H4 (cell line): ENCODE measurements at places on chromosomes 1 and 21.

DNA sequence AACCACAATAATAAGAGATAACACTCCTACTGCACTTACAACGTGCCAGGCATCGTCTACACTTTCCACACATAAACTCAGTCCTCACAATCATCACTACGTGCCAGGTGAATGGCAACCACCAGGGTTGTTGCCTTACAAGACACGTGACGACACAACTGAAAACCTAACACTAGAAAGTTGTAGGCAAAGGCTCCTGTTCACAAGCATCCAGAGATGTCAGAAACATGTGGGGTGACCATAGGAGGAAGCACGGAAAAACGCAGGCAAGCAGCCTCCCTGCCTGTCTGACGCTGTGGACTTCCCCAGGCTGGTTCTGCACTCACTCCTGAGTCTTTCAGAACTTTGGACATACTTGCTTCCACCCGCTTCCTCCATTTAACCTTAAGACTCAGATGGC is 7.0 kb downstream of the CAPZB start:
- DNase-seq: no peak

- DNase-seq: no peak
Measured at GRCh38 chr1:5904551-5904950, 87.7 kb downstream of the NPHP4 start.

DNA sequence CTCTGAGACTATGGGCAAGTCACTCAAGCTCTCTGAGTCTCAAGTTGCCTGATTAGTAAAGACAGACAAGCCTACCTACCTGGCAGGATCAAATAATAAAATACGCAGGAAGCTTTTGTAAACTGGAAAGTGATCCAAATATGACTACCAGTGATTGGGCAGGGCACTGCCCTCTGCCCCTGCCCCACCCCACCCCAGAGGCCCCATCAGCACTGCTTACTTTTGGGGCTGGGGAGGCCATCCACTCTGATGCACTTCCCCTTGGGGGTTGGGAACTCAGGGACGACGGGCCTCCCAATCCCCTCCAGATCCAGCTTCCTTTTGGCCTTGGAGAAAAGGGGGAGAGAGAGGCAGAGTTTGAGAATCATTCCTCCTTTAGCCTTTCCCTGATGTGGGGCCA is 6.9 kb downstream of the E2F2 start:
- no peak for DNase-seq

- DNase-seq: no peak
Measured at GRCh38 chr1:205689479-205689878, 9.2 kb upstream of the SLC45A3 start.

DNA sequence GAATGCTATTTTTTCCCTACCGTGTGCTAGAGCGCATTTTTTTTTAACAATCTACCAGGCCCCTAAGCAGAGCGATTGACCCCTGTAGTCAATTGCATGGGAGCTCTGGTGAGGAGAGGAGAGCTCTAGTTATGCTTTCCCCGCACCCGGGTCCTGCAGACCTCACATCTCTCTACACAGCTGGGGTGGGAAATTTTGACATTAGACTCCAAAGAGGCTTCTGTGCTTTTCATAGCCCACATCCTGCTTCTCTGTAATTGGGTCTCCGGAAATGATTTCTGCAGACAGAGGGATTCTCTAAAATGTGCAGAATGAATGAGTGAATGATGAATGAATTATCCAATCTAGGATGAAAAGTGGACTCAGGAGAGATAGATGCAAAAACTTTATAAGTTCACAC is 41.5 kb upstream of the DUSP10 start:
- DNase-seq: no peak

GRCh38 chr1:43241413-43241836 is 28.4 kb upstream of the TMEM125 start:
- peak; percentile 48 for DNase-seq

DNA sequence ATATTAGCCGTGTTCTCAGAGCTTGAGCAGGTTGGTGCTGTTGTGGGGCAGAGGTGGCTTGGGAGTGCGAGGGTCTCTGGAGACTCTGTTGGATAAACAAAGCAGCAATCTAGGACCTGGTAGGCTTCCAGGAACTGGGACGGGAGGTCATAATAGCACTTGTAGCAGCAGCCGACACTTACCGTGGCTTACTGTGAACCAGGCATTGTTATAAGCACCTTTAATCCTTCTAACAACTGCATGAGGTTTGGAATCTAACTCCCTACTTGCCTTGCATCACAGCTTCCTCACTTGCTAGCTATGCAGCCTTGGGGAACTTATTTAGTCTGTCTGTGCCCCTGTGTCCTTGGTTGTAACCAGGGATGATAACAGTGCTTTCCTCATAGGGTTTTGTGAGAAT is 94.9 kb downstream of the NAV1 start:
- DNase-seq: no peak

- DNase-seq: no peak
Measured at GRCh38 chr1:223617323-223618070, 48.0 kb downstream of the CAPN8 start.

DNA sequence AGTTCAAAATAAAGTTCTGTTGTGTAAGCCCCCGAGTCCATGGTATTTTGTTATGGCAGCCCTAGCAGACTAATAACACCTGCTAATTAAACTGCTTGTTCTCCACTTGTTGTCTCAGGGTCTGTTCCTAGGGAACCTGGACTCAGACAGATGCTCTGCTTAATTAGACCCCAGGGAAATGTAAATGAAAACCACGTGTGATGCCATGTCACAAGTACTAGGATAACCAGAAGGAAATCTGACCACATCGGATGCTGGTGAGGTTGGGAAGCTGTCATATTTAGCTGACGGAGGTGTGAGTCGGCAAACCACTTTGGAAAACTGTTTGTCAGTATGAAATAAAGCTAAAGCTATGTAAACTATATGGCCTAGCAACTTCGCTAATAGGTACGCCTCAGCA is 19.6 kb downstream of the EDN2 start:
- DNase-seq: no peak

DNA sequence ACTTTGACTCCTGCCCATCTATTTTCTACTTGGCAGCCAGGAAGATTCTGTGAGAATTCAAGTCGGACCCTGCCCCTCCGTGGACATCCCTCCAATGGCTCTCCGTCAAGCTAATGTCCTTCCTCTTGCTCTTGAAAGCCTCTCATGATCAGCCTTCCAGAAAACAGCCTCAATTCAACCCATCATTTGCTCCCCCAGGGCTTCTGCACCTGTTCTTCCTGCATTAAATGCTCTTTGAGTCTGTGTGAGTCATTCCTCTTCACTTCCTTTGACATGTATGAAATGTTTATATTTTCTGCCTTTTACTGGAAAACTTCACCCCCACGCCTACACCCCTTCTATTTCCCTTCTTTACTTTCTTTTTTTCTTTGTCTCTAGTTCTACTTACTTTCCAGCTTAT is 734.1 kb upstream of the ZP4 start:
- no peak for DNase-seq

- no peak for DNase-seq
Measured at GRCh38 chr1:41860214-41860613, 58.5 kb downstream of the HIVEP3 start.

DNA sequence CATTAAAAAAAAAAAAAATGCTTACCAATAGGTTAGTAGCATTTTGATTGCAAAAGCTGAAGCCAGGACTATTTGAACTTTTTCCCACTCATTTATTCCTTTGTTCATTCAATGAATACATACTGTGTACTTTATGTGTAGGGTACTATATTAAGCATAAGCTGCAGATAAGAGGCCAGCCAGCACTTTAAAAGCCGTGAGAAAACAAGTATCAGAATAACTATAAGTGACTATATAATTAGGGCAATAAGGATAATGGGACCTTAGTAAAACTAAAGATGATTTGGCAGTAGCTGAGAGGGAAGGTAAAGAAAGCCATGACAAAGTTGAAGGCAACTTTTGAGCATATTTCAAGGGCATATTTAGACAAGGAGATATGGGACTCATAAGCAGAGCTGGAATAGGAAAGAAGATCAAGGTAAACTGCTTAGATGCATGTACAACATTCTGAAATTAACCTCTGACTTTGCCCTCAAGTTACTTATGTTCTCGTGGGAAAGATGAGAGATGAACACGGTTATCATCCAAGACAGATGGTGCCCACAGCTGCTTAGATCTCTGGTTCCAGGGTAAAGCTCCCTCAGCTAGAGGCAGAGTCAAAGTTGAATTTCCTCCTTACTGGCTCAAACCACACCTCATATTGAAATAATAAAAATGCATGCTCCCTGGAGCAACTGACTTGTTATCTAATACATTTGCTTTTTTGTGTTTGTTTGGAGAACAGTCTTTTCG is 44.0 kb upstream of the FMO2 start:
- no peak for DNase-seq

- no peak for DNase-seq
Measured at GRCh38 chr1:34863501-34863900, 4.0 kb upstream of the SMIM12 start.
